ENCODE measurements at places on chromosomes 3 and 15. TPM values are rescaled to one million over a fixed set of nuclear protein-coding genes. Genes with fewer than 3 reads are reported as not detected.

Gene SPINK8
- not detected for total RNA-seq

Gene SI
- total RNA-seq, result not detected

Gene GOLGA8B
- total RNA-seq, result 72.5 TPM

Gene ERICH6
- not detected for total RNA-seq

Gene PRKAR2A
- total RNA-seq, result 48.0 TPM

Gene GP5
- total RNA-seq, result 0.21 TPM

Gene TNK2
- 53.0 TPM for total RNA-seq

Gene MED12L
- 4.6 TPM for total RNA-seq
